ENCODE measurements at places on chromosomes 16 and 17.

DNA sequence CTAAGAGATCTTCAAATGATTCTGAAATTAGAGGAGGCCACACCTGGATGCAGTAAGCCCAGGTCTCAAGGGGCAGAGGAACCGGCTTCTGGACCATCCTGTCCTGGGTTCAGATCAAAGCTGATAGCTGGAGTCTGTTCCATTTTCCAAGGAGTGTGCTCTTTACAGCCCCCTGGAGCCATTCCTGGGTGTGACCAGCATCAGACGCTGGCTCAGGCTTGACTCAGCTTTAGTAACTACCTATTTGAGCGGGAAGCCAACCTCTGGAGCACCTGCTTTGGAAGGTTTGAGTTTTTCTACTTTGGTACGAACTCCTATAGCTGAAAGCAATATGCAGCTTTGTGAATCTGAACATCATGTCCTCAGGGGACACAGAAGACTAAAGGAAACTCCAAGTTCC, 12.9 kb upstream of the BBS2 start:
- DNase-seq = no peak

GRCh38 chr17:72838581-72838980, 253.9 kb downstream of the SLC39A11 start:
- DNase-seq = no peak

GRCh38 chr16:69881141-69881540, 70.0 kb upstream of the CLEC18A start:
- no peak for DNase-seq

- DNase-seq = no peak
Measured at GRCh38 chr17:19613979-19614378, 34.6 kb upstream of the ALDH3A2 start.

- DNase-seq = no peak
Measured at GRCh38 chr17:312476-313148, 40.0 kb downstream of the RPH3AL start.

DNA sequence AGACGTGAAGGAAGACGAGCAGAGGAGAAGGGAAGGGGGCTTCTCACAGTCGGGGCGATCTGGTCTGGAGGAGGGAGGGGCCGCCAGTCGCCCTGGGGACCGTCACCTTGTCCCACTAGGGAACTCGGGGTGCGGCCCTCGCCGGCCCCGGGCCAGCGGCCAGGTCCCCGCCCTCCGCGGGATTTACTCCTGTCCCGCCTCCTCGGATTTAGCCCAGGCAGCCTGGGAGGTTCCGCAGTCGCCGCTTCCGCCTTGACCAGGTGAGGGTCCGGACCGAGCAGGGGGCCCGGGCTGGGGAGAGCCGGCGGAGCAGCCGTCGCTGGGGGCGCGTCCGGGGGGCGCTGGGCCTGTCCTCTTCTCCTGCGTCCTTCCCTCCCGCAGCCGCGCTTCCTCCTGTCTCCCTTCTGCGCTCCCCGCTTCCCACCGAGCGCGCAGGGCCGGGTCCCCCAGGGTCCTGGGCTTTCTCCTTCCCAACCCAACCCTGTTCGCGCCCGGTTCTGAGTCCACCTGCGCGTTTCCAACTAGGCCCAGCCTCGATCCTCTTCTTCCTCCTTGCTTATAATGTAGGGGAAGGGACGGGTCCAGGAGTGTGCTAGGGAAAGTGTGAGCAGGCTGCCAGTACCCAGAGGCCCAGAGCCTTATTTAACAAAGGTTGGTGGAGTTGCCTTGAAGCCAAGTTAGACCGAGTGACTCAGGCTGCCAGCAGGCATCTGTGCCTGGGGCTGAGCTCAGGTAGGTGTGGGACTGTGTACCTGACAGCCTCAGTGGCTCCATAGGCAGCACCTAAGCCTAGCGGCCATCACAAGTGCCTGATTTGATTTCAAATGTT, at the start of gene TNK1:
TSS of gene TNK1 (plus strand) at position 235 of the 829 bp plus-strand sequence. CDS start 1,838 bp downstream, outside the sequence.
- no peak for DNase-seq

- no peak for DNase-seq
Measured at GRCh38 chr17:72487731-72488494, 367.1 kb downstream of the SOX9 start.

DNA sequence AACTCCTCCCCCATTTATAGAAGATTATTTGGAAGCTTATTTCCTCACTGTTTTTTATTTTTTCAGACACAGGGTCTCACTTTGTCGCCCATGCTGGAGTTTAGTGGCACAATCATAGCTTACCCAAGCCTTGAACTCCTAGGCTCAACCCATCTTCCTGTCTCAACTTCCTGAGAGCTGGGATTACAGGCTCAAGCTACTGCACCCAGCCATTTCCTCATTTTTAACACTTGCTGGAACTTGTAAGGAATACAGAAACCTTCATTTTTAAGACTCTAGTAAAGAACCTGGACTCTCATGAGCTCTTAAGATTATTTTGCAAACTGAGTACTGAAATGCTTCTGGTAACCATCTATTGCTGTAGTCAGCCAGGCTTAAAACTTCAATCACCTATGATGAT, 29.9 kb downstream of the KANSL1 start:
- no peak for DNase-seq

DNA sequence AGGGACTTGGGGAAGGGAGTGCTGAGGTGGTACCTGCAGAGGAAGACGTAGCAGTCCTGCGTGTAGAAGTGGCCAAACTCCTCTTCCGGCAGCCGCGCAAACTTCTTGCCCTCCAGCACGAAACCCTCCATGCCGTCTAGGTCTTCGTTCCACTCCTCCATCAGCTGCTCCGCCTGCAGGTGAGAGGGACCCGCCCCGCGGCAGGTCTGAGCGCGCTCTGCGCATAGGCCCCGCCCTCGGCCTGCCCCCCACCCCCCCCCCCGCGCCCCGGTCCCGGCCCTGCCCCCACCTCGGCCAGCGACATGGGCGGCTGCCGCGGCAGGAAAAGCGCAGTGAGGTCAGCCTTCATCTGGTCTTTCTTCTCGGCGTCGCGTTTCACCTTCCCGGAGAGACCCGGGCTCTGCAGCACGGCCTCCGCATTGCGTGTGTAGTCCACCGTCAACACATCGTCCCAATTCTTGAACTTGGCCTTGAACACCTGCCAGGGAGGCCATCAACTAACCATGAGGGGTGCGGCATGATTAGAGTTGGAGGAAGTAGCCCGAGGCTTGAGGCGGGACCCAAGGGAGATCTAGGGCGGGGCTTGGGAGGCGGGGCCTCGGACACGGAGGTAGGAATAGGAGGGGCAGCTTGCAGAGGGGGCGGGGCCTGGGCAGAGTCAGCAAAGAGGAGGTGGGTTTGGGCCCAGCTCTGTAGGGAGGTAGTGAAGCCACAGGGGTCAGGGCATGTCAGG, 11.5 kb downstream of the FLII start:
- no peak for DNase-seq

DNA sequence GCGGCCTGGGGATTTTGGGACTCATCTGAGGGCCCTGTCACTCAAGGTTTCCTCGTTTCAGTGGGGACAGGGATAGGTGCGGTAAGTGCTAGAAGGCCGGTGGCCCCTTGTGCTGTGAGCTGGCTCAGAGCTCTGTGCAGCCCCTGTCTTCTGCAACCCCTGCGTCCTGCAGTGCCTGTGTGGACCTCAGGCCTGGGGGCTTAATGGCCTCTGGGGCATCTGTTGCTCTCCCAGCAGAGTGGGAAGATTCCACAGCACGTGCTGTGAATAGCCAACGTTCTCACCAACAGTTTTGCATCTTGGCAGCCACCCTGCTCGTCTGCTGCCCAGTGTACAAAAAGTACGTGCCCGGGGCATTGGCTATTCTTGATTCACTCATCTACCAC, 4.9 kb downstream of the FOXC2 start:
- DNase-seq = no peak

DNA sequence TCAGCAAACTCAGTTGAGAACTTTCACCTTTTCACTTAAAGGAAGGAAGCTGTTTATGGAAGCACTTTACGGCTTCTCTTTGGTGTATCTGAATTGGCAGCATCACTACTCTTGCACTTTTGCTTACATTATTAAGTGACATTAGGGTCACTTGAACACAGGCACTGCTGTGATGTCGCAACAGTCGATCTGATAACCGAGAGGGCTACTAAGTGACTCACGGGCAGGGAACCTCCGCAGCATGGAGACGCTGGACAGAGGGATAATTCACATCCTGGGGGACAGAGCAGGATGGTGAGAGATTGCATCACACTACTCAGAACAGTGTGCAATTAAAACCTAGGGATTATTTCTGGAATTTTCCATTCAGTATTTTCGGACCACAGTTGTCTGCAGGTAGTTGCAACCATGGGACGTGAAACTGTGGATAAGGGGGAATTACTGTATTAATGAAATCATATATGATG, 56.5 kb downstream of the DNAH2 start:
- DNase-seq = no peak

- DNase-seq = no peak
Measured at GRCh38 chr16:31464348-31464769, 5.1 kb downstream of the ARMC5 start.

GRCh38 chr17:78680436-78680835, 101.6 kb downstream of the CYTH1 start:
- DNase-seq = no peak

Data from stimulated activated CD8-positive, alpha-beta memory T cell treated with anti-CD3 and anti-CD28 coated beads, Interleukin-15, amount 100 ng/mL, for 24 hours (primary cell).